Activated T-cell treated with anti-CD3 and anti-CD28 coated beads, Interleukin-2, amount 50 U/mL, for 48 hours (primary cell): ENCODE measurements at places on chromosomes 7 and 10.

DNA sequence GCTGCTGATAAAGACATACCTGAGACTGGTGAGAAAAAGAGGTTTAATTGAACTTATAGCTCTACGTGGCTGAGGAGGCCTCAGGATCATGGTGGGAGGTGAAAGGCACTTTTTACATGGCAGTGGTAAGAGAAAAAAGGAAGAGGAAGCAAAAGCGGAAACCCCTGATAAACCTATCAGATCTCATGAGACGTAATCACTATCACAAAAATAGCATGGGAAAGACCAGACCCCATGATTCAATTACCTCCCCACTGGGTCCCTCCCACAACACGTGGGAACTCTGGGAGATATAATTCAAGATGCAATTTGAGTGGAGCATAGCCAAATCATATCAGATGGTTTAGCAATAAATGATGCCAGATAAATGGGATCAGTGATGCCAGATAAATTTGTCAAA is 892.0 kb upstream of the CELF2 start:
- no peak for DNase-seq

DNA sequence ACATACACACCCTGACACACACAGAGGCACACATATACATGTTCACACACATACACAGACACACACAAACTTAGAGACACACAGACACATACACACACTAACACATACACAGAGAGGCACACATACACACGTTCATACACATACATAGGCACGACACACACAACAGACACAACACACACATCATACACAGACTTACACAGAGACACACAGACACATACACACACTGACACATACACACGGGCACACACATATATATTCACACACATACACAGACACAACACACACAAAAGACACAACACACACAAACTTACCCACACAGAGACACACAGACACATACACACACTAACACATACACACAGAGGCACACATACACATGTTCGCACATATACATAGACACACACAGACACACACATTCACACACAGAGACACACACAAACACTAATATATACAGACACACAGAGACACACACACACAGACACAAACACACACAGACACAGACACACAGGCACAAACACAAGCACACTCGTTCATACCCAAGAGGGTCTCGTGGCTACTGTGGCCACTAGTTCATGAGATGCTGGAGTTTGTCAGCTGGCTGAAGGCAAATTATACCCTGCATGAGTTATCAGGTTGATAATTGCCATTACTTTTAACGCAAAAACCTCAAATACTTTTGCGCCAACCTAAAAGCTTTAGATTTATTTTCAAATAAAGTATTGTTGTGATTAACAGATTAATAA is 17.7 kb upstream of the KLF6 start:
- no peak for DNase-seq

DNA sequence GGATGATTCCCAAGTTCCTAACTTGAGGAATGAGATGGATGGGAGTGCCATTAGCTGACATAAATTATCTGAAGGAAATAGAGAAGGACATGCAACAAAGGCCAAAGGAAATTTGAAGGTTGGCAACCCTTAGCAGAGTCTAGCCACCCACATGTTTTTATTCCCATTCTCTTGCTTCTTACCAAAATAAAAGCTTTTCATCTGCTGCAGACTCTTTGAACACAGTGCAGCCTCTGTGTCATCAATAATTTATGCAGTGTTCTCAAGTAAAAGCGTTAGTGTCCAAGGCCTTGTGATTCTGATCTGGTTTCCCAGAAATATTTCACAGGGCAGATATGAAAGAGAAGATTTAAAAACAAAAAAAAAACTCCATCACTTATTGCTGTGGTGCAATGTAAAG is 98.5 kb downstream of the ST7 start:
- DNase-seq = no peak

DNA sequence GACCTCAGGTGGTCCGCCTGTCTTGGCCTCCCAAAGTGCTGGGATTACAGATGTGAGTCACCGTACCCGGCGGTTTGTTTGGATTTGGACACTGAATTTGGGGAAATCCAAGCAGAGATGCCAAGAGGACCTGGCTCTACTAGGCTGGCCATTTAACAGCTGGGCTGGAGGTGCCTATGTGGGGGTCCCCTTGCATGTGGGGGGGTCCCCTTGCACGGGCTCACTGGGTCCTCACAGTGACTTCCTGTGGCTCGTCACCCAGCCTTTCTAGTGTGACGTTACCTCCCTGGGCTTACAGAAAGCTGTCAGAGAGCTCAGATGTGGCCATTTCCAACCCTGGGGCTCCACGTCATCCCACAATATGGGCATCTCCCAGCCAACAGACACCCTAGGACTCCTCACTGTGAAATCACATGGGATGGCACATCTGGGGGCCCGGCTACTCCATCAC is 49.3 kb upstream of the GNA12 start:
- peak; percentile 46 for DNase-seq

- no peak for DNase-seq
These were observed 59.0 kb downstream of the CCDC6 start for GRCh38 chr10:59847326-59847725.

- no peak for DNase-seq
These were observed 370 bp downstream of the TMEM60 start for GRCh38 chr7:77797734-77798393.

DNA sequence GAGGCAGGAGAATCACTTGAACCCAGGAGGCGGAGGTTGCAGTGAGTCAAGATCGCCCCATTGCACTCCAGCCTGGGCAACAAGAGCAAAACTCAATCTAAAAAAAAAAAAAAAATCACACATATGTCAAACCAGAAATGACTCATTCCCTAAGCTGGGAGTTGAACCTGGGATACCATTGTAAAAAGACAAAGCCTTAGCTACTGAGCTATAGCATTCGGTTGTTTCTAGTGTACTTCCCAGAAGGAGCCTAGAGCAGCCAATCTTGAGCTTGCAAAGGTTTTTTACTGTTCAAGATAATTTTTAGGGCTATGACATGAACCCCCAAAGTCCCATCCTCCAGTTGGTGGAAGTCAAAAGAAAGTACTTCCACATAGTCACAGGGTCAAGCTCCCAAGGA is 87.9 kb downstream of the ZNF467 start:
- no peak for DNase-seq

DNA sequence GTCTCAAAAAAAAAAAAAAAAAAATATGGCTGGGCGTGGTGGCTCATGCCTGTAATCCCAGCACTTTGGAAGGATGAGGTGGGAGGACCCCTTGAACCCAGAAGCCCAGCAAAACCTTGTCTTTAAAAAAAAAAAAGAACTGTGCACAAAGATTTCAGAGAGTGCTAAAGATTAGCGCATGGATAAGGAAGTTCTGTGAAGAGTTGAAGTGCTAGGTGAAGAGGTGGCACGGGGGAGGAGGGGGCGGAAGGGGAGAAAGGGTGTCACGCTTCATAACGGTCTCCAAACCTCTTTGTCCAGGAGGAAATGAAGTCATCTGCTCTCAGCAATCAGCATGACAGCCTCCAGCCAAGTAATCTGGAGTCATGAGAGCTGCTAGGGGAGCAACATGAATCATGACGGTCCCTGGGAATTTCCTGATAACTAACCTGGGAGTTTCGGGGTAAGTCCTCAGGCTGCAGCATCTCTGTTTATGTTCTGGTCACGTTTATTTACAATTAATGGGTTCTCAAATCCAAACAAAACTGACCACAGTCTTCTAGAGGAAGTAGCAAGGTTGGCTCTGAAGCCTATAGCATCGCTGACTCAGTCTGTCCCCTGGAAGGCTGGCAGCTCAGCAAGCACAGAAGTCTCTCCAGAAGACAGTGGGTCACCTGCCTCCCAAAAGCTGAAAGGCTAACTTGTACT is 1.9 kb upstream of the PLAU start:
- DNase-seq = peak; percentile 73

GRCh38 chr10:34474009-34474376 is 341.1 kb downstream of the PARD3 start:
- no peak for DNase-seq

DNA sequence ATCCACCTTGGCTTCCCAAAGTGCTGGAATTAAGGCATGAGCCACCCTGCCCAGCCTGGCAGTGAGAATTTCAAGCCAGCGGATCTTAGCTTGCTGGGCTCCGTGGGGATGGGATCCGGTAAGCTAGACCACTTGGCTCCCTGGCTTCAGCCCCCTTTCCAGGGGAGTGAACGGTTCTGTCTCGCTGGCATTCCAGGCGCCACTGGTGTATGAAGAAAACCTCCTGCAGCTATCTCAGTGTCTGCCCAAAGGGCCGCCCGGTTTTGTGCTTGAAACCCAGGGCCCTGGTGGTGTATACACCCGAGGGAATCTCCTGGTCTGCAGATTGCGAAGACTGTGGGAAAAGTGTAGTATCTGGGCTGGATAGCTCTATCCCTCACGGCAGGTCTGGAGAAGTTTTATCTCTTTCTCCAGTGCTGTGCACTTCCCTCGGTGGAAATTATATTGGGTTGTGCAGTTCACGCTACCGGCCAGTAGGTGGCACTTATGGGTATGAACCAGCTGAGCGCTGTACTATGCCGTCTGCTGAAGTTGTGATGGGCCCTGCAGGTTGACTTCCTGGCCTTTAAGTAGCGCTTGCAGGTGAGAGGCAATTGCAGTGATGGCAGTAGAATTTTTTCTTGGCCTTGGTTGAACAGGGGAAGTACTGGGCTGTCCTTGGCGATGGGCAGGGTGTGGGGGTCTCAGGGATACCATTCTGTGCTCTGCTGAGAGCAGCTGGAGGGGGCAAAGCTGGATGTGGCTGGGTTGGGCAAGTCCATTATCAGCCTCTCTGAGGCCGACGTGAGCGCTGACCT is 138.0 kb upstream of the MTPN start:
- peak; percentile 72 for DNase-seq

DNA sequence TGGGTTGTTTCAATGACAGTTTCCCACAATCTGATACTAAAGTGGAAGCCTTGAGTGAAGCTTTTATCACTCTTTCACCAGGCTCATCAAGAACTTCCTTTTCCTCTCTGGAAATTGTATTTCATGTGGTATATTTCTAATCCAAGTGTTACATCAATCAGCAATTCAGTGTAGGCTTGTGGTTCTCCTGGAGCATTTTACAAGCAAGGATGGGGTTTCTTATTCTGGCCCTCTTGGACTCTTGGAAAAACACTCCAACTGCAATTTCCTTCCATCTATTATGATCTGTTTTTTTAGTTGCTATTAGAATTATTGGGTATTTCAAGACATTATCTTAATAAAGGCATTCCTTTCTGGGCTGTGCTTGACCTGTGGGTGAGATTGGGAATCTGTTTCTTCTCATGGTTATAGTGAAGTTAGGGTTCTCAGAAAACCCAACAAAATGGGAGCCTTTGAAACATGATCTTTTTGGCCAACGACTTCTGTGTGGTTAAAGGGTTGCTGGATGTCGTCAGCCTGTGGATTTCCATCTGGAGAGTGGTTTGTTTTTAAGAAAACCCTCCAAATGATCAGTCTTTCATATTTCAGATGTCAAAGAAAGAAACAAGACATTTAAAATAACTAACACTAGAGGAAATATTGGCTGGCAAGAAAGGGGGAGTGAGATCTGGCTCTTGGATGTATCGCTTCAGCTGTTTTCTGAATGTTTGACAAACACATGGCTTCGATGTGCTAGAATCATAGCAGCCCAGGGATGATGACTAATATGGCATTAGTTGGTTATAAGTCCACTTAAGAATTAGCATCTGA is 540.2 kb downstream of the LRMDA start:
- no peak for DNase-seq

GRCh38 chr10:89978081-89978480 is 276.7 kb downstream of the KIF20B start:
- DNase-seq = no peak

- DNase-seq = no peak
These were observed 35.6 kb downstream of the ANKRD16 start for GRCh38 chr10:5854131-5854475.

GRCh38 chr10:98172073-98172472 is 37.6 kb downstream of the R3HCC1L start:
- DNase-seq = no peak

GRCh38 chr7:79420464-79420863 is 33.0 kb downstream of the MAGI2 start:
- no peak for DNase-seq

- no peak for DNase-seq
These were observed 11.9 kb upstream of the SPAG6 start for GRCh38 chr10:22333167-22333974.

GRCh38 chr10:9311702-9312499 is 1257.4 kb downstream of the GATA3 start:
- no peak for DNase-seq

- DNase-seq = no peak
These were observed 166.3 kb downstream of the SND1 start for GRCh38 chr7:127818306-127818705.

- no peak for DNase-seq
These were observed 18.0 kb downstream of the GRID1 start for GRCh38 chr10:86348321-86349210.
